Central memory CD8-positive, alpha-beta T cell (primary cell): ENCODE measurements at places on chromosomes 7 and 10.
A peak's percentile ranks its signal among the peaks of the same experiment; 100 is the strongest.

DNA sequence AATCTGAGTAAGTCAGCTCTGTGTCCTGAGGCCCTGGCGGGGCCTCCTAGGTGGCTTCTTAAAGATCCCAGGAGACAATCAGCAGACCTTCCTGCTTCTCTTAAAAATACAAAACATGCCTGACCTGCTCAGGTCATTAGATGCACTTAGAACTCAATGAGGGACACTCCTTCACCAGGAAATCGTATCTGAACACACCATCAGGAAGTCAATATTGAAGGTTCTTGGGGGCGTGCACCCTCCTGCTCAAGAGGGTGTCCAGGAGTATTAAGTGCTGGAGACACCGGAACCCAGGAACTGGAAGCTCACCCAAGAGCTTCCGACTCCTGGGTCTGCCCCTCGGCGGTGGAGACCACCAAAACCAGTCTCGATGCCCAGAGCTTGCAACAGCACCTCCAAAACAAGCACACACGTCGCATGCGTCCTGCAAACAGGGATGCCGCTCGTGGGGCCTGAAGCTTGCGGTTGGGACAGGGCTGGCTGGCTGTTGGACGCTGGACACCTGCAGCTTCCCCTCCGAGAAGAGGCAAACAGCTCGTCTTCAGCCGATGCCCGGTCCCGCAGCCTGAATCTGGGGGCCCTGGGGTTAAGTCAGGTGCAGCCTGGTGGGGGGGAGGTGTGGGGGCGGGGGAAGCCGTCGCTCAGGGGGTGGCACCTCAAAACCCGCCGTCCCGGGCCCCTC, 803 bp downstream of the RAPGEF5 start:
- DNase-seq, result no peak
- peaks cover 52% of the 10 kb centered on the region for H3K27me3 ChIP-seq
- H3K27ac ChIP-seq, result no peak overlapping the region
- no peaks in the 10 kb centered on the region for H3K4me1 ChIP-seq

DNA sequence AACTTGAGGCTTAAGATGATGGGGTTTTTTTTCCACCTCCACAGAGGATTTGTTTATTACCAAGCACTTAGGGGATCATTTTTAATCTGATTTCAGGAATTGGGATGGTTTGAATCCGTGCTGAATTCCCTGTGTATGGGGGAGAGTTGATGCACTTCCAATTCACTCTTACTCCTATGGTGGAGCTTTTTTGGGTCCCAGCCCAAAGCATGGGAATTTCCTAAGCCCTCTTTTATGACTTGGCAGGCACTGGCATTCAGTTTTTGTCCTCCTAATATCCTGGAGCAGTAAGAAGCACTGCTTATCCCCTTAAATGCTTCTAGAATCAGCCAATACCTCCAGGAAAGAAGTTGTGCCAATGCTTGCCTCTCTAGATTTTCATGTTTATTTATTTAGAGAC, 78.7 kb downstream of the HYCC1 start:
- no peak overlapping the region for H3K27ac ChIP-seq
- no peaks in the 10 kb centered on the region for H3K36me3 ChIP-seq
- no peaks in the 10 kb centered on the region for H3K27me3 ChIP-seq
- H3K4me3 ChIP-seq, result no peak overlapping the region
- no peaks in the 10 kb centered on the region for H3K4me1 ChIP-seq
- no peak for DNase-seq

- H3K27me3 ChIP-seq, result no peaks in the 10 kb centered on the region
- no peak for DNase-seq
- H3K36me3 ChIP-seq, result no peaks in the 10 kb centered on the region
- no peaks in the 10 kb centered on the region for H3K4me1 ChIP-seq
- no peak overlapping the region for H3K27ac ChIP-seq
- H3K4me3 ChIP-seq, result no peak overlapping the region
Observed at GRCh38 chr7:67729771-67730170, 733.1 kb downstream of the TYW1 start.

GRCh38 chr7:116145245-116145852, 65.0 kb upstream of the TES start:
- H3K27ac ChIP-seq, result peak overlapping the region; percentile 21
- H3K36me3 ChIP-seq, result peaks cover 2% of the 10 kb centered on the region
- no peaks in the 10 kb centered on the region for H3K27me3 ChIP-seq

DNA sequence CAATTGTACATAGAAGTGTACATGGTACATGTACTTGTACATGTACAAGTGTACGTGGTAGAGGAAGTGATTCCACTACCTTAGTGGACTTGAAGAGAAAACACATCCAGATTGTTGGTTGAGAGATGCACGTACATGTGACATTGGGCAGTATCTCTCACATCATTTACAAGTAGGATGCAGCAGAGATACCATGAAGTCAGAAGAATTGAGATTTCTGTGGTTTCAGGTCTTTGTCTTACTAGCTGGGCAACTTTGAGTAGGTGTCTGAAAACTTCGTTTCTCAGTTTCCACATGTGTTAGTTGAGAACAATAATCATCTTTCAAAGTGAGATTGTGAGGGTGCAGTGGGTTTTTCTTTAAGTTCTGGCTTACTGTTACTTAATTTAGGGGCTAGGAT, 21.5 kb downstream of the CLDN12 start:
- peaks cover 3% of the 10 kb centered on the region for H3K27me3 ChIP-seq
- no peaks in the 10 kb centered on the region for H3K4me1 ChIP-seq
- no peak overlapping the region for H3K27ac ChIP-seq
- DNase-seq, result no peak
- H3K36me3 ChIP-seq, result no peaks in the 10 kb centered on the region

DNA sequence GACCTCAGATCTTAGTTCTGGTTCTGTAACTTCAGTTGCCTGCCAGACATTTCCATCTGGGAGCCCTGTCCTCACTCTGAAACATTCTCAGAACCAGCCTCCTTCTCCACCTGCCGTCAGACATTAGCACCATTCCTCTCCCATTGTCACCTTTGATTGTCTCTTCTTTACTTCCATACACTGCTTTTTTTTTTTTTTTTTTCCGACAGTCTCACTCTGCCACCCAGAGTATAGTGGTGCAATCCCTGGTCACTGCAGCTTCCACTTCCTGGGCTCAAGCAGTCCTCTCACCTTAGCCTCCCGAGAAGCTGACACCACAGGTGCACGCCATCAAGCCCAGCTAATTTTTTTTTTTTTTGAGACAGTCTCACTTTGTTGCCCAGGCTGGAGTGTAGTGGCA, 21.1 kb upstream of the HIPK2 start:
- no peaks in the 10 kb centered on the region for H3K36me3 ChIP-seq
- H3K27me3 ChIP-seq, result no peaks in the 10 kb centered on the region
- DNase-seq, result no peak
- no peak overlapping the region for H3K4me3 ChIP-seq
- no peaks in the 10 kb centered on the region for H3K4me1 ChIP-seq

DNA sequence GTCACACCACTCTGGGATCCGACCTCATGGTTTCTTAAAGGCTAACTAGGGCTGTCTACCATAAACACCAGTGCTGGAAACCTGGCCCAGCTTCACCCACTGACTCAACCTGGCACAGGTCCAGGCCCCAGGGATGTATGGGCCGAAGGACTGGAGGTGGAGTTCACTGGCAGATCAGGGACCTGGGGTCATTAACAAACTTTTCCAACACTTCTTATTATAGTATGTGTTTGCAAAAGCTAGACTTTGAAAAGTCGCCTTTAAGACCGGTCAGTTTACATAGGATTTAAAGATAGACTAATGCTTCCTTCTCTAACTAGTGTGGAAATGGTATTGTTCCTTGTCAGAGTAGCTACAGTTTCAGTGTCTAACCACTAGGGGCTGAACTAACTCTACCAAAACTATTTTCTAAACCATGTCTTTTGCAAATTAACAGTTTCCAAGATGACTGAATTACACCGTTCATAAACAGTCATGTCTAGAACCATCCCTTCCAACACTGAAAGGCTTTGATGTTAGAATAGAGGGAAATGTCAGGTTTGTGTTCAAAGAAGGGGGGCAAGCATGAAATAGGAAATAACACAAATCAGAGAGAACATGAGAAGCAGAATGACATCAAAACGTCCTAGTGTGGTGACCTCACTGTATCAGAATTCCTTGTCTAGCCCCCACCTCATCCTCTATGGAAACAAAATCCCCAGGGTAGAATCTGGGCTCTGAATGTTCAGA, 29.7 kb downstream of the STN1 start:
- no peak overlapping the region for H3K4me3 ChIP-seq
- peaks cover 11% of the 10 kb centered on the region for H3K4me1 ChIP-seq

DNA sequence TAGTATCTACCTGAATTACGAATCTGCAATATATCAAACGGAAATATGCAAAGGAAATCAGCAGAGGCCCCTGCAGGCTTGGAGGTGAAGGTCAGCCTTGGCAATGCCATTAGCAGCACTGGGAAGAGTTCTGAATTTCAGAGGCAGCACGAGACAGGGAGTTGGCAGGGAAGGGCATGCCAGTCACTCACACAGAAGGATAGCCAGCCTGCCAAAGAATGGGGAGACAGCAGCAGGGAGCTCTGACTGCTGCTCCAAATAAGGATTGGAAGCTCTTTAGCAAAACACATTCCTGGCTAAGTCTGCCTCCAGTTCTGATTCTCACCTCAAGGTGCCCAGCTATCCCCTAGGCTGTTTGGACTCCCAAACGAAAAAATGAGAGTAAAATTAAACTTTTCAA, 188.0 kb downstream of the PDE1C start:
- H3K4me3 ChIP-seq, result no peak overlapping the region
- H3K36me3 ChIP-seq, result no peaks in the 10 kb centered on the region
- no peak overlapping the region for H3K27ac ChIP-seq
- no peak for DNase-seq
- no peaks in the 10 kb centered on the region for H3K4me1 ChIP-seq

GRCh38 chr7:107660381-107661080, at the start of gene SLC26A4:
Gene SLC26A4 (plus strand): TSS chr7:107660828. CDS start chr7:107661642, 814 bp downstream.
- no peak within 1 kb of the TSS for H3K27ac ChIP-seq
- H3K4me1 ChIP-seq, result peaks cover 8% of the 10 kb centered on the region
- H3K36me3 ChIP-seq, result no peaks in the 10 kb centered on the region
- no peak for DNase-seq

- H3K4me3 ChIP-seq, result no peak overlapping the region
- H3K4me1 ChIP-seq, result peaks cover 6% of the 10 kb centered on the region
- H3K36me3 ChIP-seq, result no peaks in the 10 kb centered on the region
- H3K27me3 ChIP-seq, result peaks cover 10% of the 10 kb centered on the region
- H3K27ac ChIP-seq, result no peak overlapping the region
Observed at GRCh38 chr7:106717254-106717954, 56.4 kb upstream of the CCDC71L start.

DNA sequence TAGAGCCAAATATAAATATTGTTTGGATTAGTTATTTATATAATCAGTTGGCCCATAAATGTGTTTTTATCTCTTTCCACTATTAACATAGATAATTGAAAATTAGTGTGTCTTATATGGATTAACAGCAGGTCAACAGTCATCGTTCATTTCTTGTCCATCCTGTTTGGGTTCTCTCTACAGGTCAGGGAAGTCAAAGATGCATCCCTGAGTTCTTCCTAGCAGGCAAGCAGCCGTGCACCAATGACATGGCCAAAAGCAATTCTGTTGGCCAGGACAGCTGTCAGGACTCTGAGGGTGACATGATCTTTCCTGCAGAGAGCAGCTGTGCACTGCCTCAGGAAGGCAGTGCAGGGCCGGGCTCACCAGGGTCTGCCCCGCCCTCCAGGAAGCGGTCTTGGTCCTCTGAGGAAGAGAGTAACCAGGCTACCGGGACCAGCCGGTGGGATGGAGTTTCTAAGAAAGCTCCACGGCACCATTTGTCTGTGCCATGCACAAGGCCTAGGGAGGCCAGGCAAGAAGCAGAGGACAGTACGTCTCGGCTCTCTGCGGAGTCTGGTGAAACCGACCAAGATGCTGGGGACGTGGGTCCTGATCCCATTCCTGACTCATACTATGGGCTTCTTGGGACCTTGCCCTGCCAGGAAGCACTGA, 15.9 kb downstream of the FBH1 start:
- H3K36me3 ChIP-seq, result peaks cover 28% of the 10 kb centered on the region
- no peaks in the 10 kb centered on the region for H3K27me3 ChIP-seq
- DNase-seq, result no peak
- H3K27ac ChIP-seq, result no peak overlapping the region
- no peak overlapping the region for H3K4me3 ChIP-seq

- no peak overlapping the region for H3K4me3 ChIP-seq
- DNase-seq, result no peak
- H3K27me3 ChIP-seq, result peaks cover under 1% of the 10 kb centered on the region
- no peaks in the 10 kb centered on the region for H3K36me3 ChIP-seq
Observed at GRCh38 chr10:120508393-120508792, 51.4 kb downstream of the PLPP4 start.

DNA sequence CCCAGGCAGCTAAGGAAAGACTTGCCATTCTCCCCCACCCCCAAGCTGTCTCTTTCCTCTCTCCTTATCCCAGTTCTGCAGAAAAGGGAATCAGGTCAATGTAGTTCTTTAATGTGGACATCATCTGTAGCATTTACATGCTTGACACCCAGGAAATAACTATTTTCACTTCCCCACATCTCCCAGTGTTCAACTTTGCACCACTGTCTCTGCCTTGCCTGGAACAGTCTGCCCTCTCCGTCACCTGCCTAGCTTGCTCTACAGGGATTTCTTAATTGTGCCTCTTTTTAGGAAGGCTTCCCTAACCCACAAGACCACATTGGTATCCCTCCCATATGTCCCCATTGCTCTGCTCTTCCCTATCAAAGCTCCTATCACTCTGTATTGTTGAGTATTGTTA, 45.9 kb upstream of the TOMM7 start:
- no peaks in the 10 kb centered on the region for H3K27me3 ChIP-seq
- H3K4me3 ChIP-seq, result no peak overlapping the region
- no peaks in the 10 kb centered on the region for H3K4me1 ChIP-seq
- H3K36me3 ChIP-seq, result peaks cover 1% of the 10 kb centered on the region
- DNase-seq, result no peak

DNA sequence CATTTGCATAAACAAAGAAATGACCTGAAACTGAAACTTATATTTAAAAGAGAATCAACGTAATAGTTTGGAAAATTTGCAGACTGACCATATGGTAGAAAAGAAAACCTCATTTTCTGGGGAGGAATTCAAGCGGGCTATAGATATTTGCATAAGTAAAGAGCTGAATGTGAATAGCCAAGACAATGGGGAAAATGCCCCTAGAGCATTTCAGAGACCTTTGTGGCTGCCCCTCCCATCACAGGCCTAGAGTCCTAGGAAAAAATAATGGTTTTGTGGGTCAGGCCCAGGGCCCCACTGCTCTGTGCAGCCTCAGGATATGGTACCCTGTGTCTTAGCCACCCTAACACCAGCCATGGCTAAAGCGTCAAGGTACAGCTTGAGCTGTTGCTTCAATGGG, 480.6 kb upstream of the MBL2 start:
- no peaks in the 10 kb centered on the region for H3K4me1 ChIP-seq
- no peaks in the 10 kb centered on the region for H3K27me3 ChIP-seq
- DNase-seq, result no peak
- no peak overlapping the region for H3K4me3 ChIP-seq
- H3K27ac ChIP-seq, result no peak overlapping the region
